Left lung (tissue), 14 donors: ENCODE measurements at places on chromosomes 2 and 18. TPM values are rescaled to one million over a fixed set of nuclear protein-coding genes. Genes with fewer than 3 reads are reported as not detected.

DNA sequence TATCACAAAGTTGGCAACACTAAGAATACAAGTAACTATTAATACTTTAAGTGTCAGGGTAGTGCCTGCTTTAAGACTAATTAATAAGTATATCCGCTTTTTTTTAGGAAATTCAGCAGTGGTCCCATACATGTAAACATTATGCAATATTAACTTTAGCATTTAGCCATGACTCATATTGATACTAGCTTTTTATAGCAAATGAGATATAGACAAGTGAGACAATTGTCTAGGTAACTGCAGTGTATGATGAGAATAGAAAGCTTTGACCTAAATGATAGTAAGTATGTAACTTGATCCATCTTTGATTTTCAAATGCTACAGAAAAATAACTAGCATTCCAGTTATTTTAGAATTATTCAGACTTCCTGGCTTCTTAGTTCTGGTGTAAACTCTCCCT is 27.4 kb upstream of the VRK2 start:
- DNase-seq: no peak
- H3K4me3 ChIP-seq: no peak overlapping the region
- H3K27me3 ChIP-seq: no peaks in the 10 kb centered on the region
- H3K4me1 ChIP-seq: no peaks in the 10 kb centered on the region
- no peak overlapping the region for H3K27ac ChIP-seq

GRCh38 chr2:222264791-222265320 is 33.9 kb downstream of the PAX3 start:
- H3K36me3 ChIP-seq: no peaks in the 10 kb centered on the region
- DNase-seq: no peak
- no peak overlapping the region for H3K27ac ChIP-seq
- H3K4me1 ChIP-seq: no peaks in the 10 kb centered on the region
- H3K27me3 ChIP-seq: no peaks in the 10 kb centered on the region
- no peak overlapping the region for H3K4me3 ChIP-seq

DNA sequence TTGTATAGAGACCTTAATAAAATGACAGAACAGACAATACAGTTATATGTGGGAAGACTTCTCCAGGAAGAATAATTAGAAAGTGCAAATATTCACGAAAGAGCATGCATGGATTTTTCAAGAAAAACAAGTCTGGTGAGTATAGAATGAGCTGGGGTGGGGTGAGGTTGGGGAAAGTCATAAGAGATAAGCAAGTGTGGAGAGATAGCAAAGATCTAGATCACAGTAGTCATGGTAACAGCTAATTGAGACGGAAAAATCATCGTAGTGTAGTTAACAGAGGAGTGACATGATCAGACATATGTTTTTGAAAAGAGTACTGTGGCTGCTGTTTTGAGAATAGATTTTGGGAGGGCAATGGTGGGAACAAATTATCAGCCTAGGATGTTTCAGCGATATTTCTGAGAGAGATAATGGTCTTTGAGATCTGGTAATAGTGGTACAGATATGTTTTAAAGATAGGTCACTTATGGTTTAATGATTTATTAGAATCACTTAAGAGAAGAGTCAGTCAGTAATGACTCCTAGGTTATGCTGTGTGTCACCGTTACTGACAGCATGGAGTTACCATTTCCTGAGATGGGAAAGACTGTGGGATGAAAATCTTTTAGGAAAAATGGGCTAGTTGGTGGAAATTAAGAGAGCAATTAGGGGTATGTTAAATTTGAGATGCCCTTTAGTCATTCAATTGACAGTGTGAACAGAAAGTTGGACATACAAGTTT is 248.5 kb upstream of the SLC8A1 start:
- no peaks in the 10 kb centered on the region for H3K27me3 ChIP-seq
- no peak overlapping the region for H3K27ac ChIP-seq
- no peak overlapping the region for H3K4me3 ChIP-seq
- H3K4me1 ChIP-seq: no peaks in the 10 kb centered on the region
- DNase-seq: no peak

- H3K36me3 ChIP-seq: no peaks in the 10 kb centered on the region
- DNase-seq: no peak
- H3K27ac ChIP-seq: no peak overlapping the region
- no peaks in the 10 kb centered on the region for H3K27me3 ChIP-seq
- peaks cover 23% of the 10 kb centered on the region for H3K4me1 ChIP-seq
- no peak overlapping the region for H3K4me3 ChIP-seq
Measured at GRCh38 chr2:55141572-55142413, 90.3 kb downstream of the CLHC1 start.

DNA sequence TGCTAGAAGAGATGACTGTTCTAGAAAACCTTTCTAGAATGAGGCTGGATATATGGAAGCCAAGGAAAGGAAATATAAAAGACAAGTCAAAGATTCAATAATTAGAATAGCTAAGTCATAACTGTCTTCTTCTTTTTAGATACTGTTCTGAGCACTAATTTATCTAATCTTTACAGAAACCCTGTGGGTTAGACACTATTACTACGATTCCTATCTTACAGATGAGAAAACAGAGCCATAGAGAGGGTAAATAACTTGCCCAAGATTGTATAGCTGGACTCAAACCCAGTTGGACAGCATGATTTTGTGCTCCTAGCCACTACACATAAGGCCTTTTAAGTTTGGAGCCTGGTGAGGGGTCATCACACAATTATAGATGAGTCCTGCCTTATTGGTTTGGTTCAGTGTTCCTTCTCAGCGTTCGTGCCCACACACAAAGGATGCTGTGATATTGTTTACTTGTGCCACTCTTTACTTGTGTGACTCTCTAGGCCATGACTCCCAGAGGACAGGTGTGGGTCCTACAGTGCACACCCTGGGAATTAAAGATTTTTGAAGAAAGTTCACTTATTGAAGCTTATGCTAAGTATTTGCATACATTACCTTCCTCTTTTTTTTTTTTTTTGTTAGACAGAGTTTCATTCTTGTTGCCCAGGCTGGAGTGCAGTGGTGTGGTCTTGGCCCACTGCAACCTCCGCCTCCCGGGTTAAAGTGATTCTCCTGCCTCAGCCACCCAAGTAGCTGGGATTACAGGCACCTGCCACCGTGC is 153.7 kb downstream of the PRKCE start:
- no peaks in the 10 kb centered on the region for H3K36me3 ChIP-seq
- DNase-seq: no peak
- no peaks in the 10 kb centered on the region for H3K27me3 ChIP-seq
- H3K4me3 ChIP-seq: no peak overlapping the region

- no peak for DNase-seq
- peaks cover 30% of the 10 kb centered on the region for H3K27me3 ChIP-seq
- H3K36me3 ChIP-seq: peaks cover 10% of the 10 kb centered on the region
- H3K4me1 ChIP-seq: peaks cover 48% of the 10 kb centered on the region
- peak overlapping the region; percentile 33 for H3K4me3 ChIP-seq
Measured at GRCh38 chr2:74498500-74499266, 720 bp downstream of the LBX2 start.

DNA sequence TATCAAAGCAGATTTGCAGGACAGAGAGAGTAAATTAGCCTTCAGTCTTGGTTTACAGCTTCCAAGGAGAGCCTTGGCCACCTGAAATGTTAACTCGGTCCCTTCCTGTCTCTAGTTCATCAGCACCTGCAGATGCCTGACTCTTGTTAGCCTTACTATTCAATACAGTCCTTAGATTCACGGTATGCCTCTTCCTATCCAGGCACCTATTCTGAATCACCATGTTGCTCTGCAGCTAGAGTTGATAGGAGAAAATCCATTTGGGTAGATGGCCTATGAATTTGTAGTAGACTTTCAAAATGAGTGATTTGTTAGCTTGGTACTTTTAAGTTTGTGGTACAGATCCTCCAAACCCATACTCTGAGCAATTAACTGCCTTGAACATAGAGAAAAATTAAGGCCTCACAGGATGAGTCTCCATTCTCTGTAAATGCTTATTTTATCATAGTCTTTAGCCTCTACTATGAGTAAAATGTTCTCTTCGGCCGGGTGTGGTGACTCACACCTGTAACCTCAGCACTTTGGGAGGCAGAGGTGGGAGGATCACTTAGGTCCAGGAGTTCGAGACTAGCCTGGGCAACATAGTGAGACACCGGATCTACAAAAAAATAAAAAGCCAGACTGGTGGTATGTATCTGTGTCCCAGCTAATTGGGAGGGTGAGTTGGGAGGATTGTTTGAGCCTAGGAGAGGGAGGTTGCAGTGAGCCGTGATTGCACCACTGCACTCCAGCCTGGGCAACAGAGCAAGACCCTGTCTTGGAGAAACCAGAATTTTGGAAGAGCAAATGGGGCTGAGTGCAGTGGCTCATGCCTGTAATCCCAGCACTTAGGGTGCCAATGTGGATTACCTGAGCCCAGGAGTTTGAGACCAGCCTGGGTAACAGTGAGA is 32.9 kb downstream of the PTCD3 start:
- no peaks in the 10 kb centered on the region for H3K27me3 ChIP-seq
- no peak for DNase-seq
- H3K4me3 ChIP-seq: no peak overlapping the region
- H3K27ac ChIP-seq: no peak overlapping the region
- no peaks in the 10 kb centered on the region for H3K4me1 ChIP-seq

DNA sequence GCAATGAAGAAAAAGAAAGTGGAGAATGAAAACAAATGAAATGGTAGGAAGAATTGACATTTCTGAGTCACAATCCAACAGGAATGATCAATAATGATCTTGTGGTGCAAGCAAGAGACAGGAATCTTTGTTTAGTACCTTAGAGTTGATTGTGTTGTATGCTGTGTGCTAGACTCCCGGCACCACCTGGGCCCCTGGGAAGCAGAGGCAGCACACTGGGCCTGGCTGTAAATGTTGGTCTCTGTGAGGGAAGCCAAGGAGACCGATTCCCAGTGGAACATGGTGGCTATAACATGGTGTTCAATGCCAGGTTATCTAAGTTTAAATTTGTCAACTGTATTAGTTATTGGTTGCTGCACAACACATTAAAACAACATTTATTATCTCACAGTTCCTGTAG is 9.8 kb upstream of the CWC22 start:
- no peak for DNase-seq
- H3K27ac ChIP-seq: no peak overlapping the region
- peaks cover 4% of the 10 kb centered on the region for H3K4me1 ChIP-seq
- H3K4me3 ChIP-seq: no peak overlapping the region
- H3K36me3 ChIP-seq: no peaks in the 10 kb centered on the region
- H3K27me3 ChIP-seq: no peaks in the 10 kb centered on the region

GRCh38 chr2:59774821-59775433 is 778.5 kb downstream of the BCL11A start:
- H3K4me3 ChIP-seq: no peak overlapping the region
- H3K36me3 ChIP-seq: no peaks in the 10 kb centered on the region
- DNase-seq: peak; percentile 5
- H3K4me1 ChIP-seq: no peaks in the 10 kb centered on the region
- H3K27me3 ChIP-seq: no peaks in the 10 kb centered on the region

DNA sequence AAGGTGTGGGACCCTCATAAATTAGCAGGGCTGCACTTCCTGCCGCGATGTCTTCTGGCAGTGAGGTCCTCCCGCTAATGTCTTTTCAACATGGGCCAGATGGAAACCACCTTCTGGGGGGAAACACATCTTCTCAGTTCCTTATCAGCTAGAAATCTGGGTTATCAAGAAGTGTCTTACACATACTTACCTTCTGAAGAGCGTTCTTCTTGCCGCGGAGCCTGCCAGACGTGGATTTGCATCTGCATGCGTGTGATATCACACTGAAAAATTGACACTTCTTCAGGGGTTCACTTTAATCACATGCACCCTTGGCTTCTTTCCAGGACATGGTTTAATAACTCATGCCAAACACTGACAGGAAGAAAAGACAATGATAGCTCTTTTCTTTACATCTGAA is 163.5 kb upstream of the SOX11 start:
- DNase-seq: no peak
- H3K4me3 ChIP-seq: no peak overlapping the region
- H3K27me3 ChIP-seq: no peaks in the 10 kb centered on the region
- H3K27ac ChIP-seq: no peak overlapping the region
- H3K4me1 ChIP-seq: no peaks in the 10 kb centered on the region

GRCh38 chr2:182349268-182349667 is 77.6 kb downstream of the PDE1A start:
- no peak for DNase-seq
- H3K27ac ChIP-seq: no peak overlapping the region
- no peak overlapping the region for H3K4me3 ChIP-seq

- no peaks in the 10 kb centered on the region for H3K4me1 ChIP-seq
- no peaks in the 10 kb centered on the region for H3K36me3 ChIP-seq
- no peak overlapping the region for H3K4me3 ChIP-seq
- H3K27me3 ChIP-seq: no peaks in the 10 kb centered on the region
- DNase-seq: no peak
- H3K27ac ChIP-seq: no peak overlapping the region
Measured at GRCh38 chr18:66393463-66393862, 210.4 kb downstream of the CDH19 start.

DNA sequence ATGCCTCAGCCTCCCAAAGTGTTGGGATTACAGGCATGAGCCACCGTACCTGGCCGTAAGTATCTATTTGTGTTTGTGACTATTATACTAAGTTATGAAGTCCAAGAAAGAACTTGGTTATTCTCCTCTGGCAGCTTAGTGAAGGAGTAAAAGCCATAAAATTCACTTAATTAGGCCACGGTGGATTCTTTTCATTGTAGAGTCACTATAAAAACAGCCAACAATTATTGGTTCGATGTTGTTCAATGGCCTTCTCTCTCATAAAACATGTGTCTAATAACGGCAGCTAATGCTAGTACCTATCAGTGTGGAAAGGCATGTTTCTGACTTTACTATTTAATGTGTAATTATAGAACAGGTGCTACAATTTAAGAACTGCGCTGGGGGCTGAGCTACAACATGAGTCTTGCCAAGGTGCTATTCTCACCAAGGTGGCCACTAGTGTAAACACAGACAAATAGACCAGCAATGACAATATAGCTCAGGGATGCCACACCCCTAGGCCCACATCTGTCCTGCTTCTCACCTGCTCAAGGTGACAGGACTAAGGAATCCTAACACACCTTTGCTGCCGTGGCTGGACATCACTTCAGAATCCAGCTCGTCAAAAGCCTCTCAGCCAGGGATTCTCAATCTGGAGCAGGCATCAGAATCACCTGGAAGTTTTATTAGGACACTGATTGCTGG is 17.2 kb downstream of the ATP8B1 start:
- no peak overlapping the region for H3K4me3 ChIP-seq
- no peaks in the 10 kb centered on the region for H3K36me3 ChIP-seq

- H3K4me1 ChIP-seq: peaks cover 25% of the 10 kb centered on the region
- no peak overlapping the region for H3K4me3 ChIP-seq
- H3K36me3 ChIP-seq: no peaks in the 10 kb centered on the region
- no peak overlapping the region for H3K27ac ChIP-seq
- DNase-seq: no peak
- no peaks in the 10 kb centered on the region for H3K27me3 ChIP-seq
Measured at GRCh38 chr2:55080204-55080738, 30.0 kb upstream of the RTN4 start.

DNA sequence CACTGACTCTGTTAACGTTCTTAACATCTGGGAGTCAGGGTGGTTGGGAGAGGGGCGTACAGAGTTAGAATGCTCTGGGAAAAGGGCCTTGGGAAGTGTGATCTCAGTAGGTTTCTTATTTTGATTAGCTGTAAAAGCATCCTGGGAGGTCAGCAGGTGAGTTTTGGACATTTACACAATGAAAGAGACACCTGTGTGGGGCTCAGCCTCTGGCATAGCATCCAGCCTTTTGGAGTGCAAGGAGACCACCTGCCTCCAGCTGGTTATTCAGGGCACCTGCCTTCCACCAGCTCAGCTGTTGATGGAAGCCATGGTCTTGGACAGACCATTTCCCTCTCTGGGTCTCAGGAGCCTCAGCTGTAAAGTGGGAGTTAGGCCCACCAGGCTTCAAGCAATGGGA is 49.7 kb downstream of the ACAA2 start:
- no peaks in the 10 kb centered on the region for H3K36me3 ChIP-seq
- no peak overlapping the region for H3K27ac ChIP-seq
- H3K4me3 ChIP-seq: no peak overlapping the region
- no peaks in the 10 kb centered on the region for H3K4me1 ChIP-seq
- DNase-seq: no peak
- H3K27me3 ChIP-seq: no peaks in the 10 kb centered on the region

Gene BCL2
- 6.3 TPM for total RNA-seq

Gene IFIH1
- total RNA-seq: 26.8 TPM

Gene TRABD2A
- 6.3 TPM for total RNA-seq

Gene REG1B
- total RNA-seq: not detected

Gene PMS1
- 28.4 TPM for total RNA-seq
